ENCODE measurements at places on chromosomes 7 and 10.

DNA sequence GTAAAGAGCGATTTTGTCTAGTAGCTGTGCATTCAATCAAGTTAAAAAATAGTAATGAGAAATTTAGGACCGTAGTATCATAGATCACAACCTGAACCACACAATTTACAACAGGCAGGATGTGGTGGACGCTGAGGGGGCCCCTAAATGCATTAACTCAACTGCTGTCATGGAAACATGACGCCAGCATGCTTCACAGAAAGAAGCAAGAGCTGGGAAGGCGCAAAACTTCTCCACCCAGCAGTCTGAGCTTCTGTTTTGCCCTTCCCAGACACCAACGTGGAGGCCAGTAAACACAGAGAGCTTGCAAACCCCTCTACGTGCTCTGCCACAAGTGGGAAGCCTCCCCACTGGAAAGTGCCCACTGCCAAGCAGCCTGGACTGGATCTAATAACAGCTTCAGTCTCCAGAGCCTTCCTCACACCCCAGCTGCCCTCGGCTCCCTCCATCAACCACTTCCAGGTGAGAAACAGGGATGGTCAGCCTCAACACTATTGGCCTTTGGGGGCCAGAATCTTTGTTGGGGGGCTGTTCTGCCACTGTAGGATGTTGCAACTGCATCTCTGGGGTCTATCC lies 151.8 kb downstream of the SFMBT2 start:
- DNase-seq: peak; percentile 46

GRCh38 chr10:96044736-96045135 lies 1.4 kb downstream of the CCNJ start:
- no peak for DNase-seq

GRCh38 chr7:130356876-130357611 lies 12.4 kb downstream of the CPA5 start:
- DNase-seq: no peak

GRCh38 chr10:72692994-72693781 lies 1.2 kb downstream of the MCU start:
- DNase-seq: no peak

GRCh38 chr7:106776618-106777347 lies 88.3 kb upstream of the PIK3CG start:
- DNase-seq: no peak

- DNase-seq: no peak
Observed at GRCh38 chr7:71484380-71484779, 352.4 kb downstream of the GALNT17 start.

GRCh38 chr7:92824901-92825480 lies 11.4 kb downstream of the CDK6 start:
- no peak for DNase-seq

Data from activated CD8-positive, alpha-beta memory T cell treated with anti-CD3 and anti-CD28 coated beads for 48 hours (primary cell).